Activated T-cell treated with anti-CD3 and anti-CD28 coated beads, Interleukin-2, amount 50 U/mL, for 72 hours (primary cell): ENCODE measurements at places on chromosomes 1 and 21. TPM values are rescaled to one million over a fixed set of nuclear protein-coding genes. Genes with fewer than 3 reads are reported as not detected.

- no peak overlapping the region for H3K4me3 ChIP-seq
- H3K27me3 ChIP-seq: no peaks in the 10 kb centered on the region
- H3K4me1 ChIP-seq: peaks cover under 1% of the 10 kb centered on the region
- no peaks in the 10 kb centered on the region for H3K36me3 ChIP-seq
- no peak overlapping the region for H3K27ac ChIP-seq
Measured at GRCh38 chr1:33465316-33465715, 7.1 kb upstream of the ZSCAN20 start.

OR2L8 gene
- not detected for total RNA-seq

MRPL55 gene
- total RNA-seq: 36.1 TPM

ADCY10 gene
- total RNA-seq: 0.07 TPM

DNA sequence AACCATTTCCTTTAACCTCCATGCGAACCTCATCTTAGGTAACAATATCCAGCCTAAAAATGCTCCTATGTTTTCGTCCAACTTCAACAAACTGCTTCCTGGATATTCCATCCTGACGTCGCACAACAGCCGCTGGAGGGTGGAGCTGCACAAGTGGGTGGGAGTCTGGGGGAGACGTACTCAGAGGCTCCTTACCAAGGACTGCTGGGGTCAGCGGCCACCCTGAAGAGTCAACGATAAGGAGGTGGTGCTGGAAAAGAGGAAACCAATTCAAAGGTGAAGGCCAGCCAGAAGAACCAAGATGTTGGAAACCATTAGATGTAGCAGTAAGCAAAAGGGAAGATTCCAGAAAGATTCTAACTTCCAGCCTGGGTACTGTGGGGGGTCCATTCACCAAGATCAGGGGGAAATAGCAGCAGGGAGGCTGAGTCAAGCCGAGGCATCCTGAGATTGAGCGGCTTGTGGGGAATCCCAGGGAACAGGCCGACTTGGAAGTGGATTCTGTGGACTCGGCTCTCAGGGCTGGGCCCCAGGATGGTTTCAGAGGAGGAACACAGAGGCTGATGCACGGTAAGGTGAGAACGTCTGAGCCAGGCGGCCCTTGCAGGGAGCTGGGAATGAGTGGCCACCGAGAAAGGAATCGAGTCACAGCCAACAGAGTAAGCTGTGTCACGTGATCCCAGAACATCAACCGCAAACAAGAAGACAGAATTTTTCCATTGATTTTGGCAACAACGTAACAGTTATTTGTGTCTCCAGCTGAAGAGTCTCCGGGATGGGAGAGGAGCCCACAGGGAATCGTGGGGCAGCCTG lies 375.7 kb downstream of the NPHP4 start:
- H3K27ac ChIP-seq: no peak overlapping the region
- no peak for DNase-seq
- H3K36me3 ChIP-seq: no peaks in the 10 kb centered on the region
- no peaks in the 10 kb centered on the region for H3K27me3 ChIP-seq
- no peak overlapping the region for H3K4me3 ChIP-seq

GRCh38 chr1:29387210-29387609 lies 150.9 kb downstream of the PTPRU start:
- no peak for DNase-seq
- no peaks in the 10 kb centered on the region for H3K4me1 ChIP-seq
- H3K4me3 ChIP-seq: no peak overlapping the region
- no peak overlapping the region for H3K27ac ChIP-seq
- no peaks in the 10 kb centered on the region for H3K36me3 ChIP-seq
- peaks cover 37% of the 10 kb centered on the region for H3K27me3 ChIP-seq

DNA sequence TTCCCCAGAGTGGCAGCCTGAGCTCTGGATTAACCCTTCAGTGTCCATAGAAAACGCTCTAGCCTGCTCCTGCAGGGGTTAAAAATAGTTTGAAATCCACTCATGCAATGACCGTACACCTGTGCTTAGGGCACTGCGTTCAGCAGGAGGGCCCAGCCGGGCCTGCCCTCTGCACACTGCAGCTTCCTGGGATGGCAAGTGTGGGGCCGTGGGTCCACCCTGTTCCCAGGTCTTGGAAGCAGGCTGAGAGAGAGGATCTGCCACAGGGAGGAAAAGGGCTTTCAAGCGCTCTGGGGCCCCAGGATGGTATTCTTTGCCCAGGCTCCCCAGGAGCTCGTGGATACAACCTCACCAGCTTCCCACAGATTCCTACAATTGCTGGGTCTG lies 1.5 kb upstream of the S100B start:
- H3K4me3 ChIP-seq: no peak overlapping the region
- H3K36me3 ChIP-seq: no peaks in the 10 kb centered on the region
- no peaks in the 10 kb centered on the region for H3K27me3 ChIP-seq
- peak overlapping the region; percentile 45 for H3K27ac ChIP-seq
- peaks cover 33% of the 10 kb centered on the region for H3K4me1 ChIP-seq

ZNF678 gene
- total RNA-seq: 15.1 TPM

SYT6 gene
- not detected for total RNA-seq

DNA sequence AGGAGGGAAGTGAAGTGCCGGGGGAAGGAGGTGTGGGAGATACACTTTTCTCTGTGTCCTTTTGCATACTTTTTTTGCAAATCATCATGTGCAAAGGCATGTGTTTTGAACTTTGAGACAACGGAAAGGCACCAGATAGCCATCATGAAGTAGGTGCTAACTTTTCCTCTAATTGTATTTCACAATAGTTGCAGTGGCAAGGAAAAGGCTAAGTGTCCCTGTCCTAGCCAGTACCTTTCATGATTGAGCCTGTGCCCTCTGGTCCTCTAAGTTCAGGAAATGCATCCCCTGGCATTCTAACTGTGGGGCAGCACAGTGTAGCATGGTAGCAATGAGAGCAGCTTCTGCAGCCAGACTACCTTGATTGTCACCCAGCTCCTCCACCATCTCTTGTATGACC lies 186.2 kb downstream of the ADSS2 start:
- no peak overlapping the region for H3K4me3 ChIP-seq
- H3K27ac ChIP-seq: no peak overlapping the region
- H3K36me3 ChIP-seq: no peaks in the 10 kb centered on the region
- no peaks in the 10 kb centered on the region for H3K27me3 ChIP-seq

XCL2 gene
- 15.7 TPM for total RNA-seq

DNA sequence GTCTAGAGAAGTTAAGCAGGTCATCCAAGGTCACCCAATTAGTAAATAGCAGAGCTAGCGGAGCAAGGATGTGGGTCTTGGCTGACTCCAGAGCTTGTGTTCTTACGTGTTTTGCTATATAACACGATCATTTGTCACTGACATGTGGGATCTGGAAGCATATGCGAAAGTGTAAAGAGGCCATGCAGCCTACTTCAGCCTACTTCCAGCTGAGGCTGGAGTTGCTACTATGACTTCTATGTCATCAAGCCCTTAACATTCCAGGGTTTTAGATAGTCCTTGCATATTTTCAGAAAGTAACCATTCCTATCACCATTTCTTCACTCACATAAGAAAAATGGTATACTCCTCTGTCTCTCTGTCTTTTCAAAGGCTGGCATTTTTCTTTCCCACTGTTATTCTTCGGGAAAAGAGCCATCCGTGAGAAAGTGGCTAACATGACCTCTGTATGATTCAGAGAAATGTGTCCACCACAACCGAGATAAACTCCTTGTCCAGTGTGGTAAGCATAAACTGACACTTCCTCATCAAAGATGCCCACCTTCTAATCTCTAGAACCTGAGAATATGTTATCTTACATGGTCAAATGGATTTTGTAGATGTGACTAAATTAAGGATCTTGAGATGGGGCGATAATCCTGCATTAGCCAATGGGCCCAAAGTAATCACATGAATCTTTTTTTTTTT lies 24.0 kb upstream of the ABL2 start:
- H3K27me3 ChIP-seq: no peaks in the 10 kb centered on the region
- no peak overlapping the region for H3K4me3 ChIP-seq
- no peaks in the 10 kb centered on the region for H3K4me1 ChIP-seq
- DNase-seq: no peak

GRCh38 chr1:29767088-29767685 lies 530.9 kb downstream of the PTPRU start:
- no peak overlapping the region for H3K4me3 ChIP-seq
- peaks cover 3% of the 10 kb centered on the region for H3K36me3 ChIP-seq
- H3K27me3 ChIP-seq: peaks cover 25% of the 10 kb centered on the region
- no peak overlapping the region for H3K27ac ChIP-seq
- no peaks in the 10 kb centered on the region for H3K4me1 ChIP-seq

GRCh38 chr1:204094313-204094729 lies 21.4 kb downstream of the SOX13 start:
- peaks cover 5% of the 10 kb centered on the region for H3K4me1 ChIP-seq
- no peaks in the 10 kb centered on the region for H3K36me3 ChIP-seq
- no peak overlapping the region for H3K4me3 ChIP-seq
- no peak for DNase-seq

- H3K27ac ChIP-seq: peak overlapping the region; percentile 80
- H3K36me3 ChIP-seq: peaks cover 7% of the 10 kb centered on the region
- peak overlapping the region; percentile 80 for H3K4me3 ChIP-seq
- H3K4me1 ChIP-seq: peaks cover 79% of the 10 kb centered on the region
Measured at GRCh38 chr1:9687120-9687873, 35.8 kb downstream of the PIK3CD start.

DNA sequence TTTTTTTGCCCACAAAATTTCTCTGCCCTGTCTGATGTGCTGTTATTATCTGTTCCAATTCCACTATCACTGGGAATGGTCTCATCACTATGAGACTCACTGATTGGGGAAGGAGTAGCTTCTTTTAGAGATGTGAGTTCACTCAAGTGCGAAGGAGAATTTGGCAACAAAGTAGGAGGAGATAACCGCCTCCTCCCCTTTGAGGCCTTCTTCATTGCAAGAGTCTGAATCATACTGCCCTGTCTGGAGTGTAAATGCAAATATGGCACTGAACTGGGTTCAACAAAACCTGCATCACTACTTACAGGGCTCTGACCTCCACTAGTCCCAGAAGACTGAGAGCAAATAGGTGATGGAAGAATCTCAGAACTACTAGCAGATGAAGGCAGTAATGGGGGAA lies 83.4 kb downstream of the ASH1L start:
- H3K27ac ChIP-seq: no peak overlapping the region
- H3K36me3 ChIP-seq: peaks cover 36% of the 10 kb centered on the region
- peaks cover 16% of the 10 kb centered on the region for H3K4me1 ChIP-seq
- DNase-seq: no peak
- no peak overlapping the region for H3K4me3 ChIP-seq
- no peaks in the 10 kb centered on the region for H3K27me3 ChIP-seq

- H3K4me1 ChIP-seq: peaks cover 32% of the 10 kb centered on the region
- peak; percentile 89 for DNase-seq
- peaks cover 11% of the 10 kb centered on the region for H3K27me3 ChIP-seq
- no peaks in the 10 kb centered on the region for H3K36me3 ChIP-seq
- H3K4me3 ChIP-seq: peak overlapping the region; percentile 75
Measured at GRCh38 chr21:31509194-31510017, 150.1 kb upstream of the SOD1 start.

DNA sequence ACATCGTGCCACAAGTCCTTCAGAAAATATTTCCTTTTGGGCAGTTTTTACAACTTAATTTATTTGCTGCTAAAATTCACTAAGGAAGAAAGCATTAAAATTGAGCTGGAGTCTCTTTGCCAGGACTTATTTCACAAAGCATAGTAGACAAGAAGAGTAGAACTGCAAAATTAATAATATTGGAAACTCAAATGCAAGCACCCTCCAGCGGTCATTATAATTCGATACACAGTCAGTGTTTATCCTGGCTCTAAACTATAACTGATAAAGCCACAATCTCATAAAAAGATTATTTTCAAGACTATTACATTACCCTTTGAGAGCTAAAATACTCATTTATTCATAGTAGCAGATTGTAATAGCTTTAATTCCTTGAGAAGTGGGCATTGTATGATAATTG lies 655.4 kb downstream of the RWDD3 start:
- no peak for DNase-seq
- no peaks in the 10 kb centered on the region for H3K27me3 ChIP-seq
- H3K27ac ChIP-seq: no peak overlapping the region
- no peaks in the 10 kb centered on the region for H3K36me3 ChIP-seq

DNA sequence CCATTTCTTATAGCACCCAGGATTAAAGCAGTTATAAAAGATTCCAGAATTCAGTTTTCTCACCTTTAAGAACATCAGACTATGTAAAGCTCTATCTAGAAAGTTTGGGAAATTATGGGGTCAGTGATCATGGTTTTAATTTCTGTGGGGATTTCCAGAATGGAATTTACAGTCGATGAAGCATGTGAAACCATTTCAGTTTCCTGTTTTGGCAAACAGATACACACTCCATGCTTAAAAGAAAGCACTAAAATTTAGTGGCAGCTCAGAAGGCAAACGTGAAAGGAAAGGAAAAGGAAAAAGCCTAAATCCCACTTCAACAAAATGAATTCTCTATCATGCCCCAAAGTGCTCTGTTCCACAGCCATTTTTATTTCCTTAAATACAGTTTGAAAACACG lies 60.4 kb downstream of the FYB2 start:
- no peaks in the 10 kb centered on the region for H3K4me1 ChIP-seq
- H3K36me3 ChIP-seq: no peaks in the 10 kb centered on the region
- no peak overlapping the region for H3K4me3 ChIP-seq
- no peak overlapping the region for H3K27ac ChIP-seq

DNA sequence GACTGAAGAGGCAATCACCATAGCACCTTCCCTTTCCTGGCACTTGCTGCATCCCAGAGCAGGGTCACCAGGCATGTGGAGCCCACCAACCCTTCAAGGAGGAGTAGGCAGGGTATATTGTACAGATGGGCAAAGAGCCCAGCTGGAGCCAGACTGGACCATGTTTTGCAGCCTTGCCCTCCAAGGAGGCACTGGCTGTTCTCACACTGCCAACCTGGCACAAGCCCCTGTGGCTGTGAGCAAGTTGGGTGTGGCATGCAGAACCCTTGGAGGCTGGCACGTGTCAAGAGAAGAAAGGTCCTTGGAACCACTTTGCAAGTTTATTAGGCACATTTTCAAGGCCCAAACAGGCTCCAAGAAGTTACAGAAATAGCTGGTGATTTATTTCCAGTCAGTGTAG lies 146.4 kb downstream of the FOXD2 start:
- no peak overlapping the region for H3K4me3 ChIP-seq
- no peak for DNase-seq
- no peaks in the 10 kb centered on the region for H3K36me3 ChIP-seq
- H3K27ac ChIP-seq: no peak overlapping the region
- no peaks in the 10 kb centered on the region for H3K4me1 ChIP-seq
- H3K27me3 ChIP-seq: peaks cover 27% of the 10 kb centered on the region

- H3K27ac ChIP-seq: peak overlapping the region; percentile 93
- H3K36me3 ChIP-seq: peaks cover 41% of the 10 kb centered on the region
- peak; percentile 64 for DNase-seq
- H3K27me3 ChIP-seq: no peaks in the 10 kb centered on the region
Measured at GRCh38 chr1:151905070-151905442, 4.3 kb downstream of the THEM4 start.

- no peaks in the 10 kb centered on the region for H3K36me3 ChIP-seq
- no peak for DNase-seq
- H3K4me1 ChIP-seq: no peaks in the 10 kb centered on the region
- no peak overlapping the region for H3K4me3 ChIP-seq
Measured at GRCh38 chr1:216015116-216015515, 408.1 kb downstream of the USH2A start.

GRCh38 chr1:230270559-230271281 lies 155.4 kb downstream of the PGBD5 start:
- H3K4me3 ChIP-seq: peak overlapping the region; percentile 35
- no peak overlapping the region for H3K27ac ChIP-seq
- H3K4me1 ChIP-seq: peaks cover 72% of the 10 kb centered on the region
- H3K27me3 ChIP-seq: no peaks in the 10 kb centered on the region

DDAH1 gene
- total RNA-seq: 0.09 TPM
